ENCODE measurements at places on chromosomes 5 and 9.

DNA sequence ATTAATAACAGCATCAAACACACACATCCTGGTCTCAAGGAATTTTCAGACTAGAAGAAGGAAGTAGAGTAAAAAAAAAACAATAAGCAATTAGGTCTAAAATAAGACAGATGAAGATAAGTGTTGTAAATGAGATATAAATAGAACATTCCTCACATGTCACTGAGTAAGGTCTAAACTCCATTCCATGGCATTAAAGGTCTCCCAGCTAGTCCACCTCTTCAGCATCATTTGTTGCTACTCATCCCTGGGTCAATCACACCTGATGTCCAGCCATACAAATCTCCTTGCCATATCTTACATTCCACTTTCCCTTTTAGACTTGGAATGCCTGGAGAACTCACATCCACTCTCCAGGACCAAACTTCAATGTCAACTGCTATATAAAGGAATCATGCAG lies 214.1 kb upstream of the KLF4 start:
- no peak for DNase-seq

DNA sequence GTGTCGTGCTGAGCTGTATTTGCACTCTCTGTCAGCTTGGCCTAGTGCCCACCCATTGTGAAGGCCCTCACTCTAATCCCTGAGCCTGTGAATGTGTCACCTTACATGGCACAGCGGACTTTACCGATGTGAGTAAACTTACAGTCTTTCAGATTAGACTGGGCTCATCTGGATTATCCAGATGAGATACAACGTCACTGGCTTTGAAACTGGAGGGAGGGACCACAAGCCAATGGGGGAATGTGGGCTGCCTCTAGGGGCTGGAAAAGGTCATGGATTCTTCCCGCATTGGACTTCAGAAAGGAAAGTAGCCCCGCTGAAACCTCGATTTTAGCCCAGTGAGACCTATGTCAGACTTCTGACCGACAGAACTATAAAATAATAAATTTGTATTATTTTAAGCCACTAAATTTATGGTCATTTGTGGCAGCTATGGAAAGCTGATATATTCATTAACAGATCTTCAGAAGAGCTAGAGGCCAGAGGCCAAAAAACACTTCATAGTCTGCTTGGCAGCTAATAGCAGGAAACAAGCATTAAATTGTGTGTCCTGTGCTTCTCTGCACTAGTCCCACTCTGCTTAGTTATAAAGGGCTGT lies 139.0 kb upstream of the GAS1 start:
- DNase-seq, result no peak

- DNase-seq, result no peak
These were observed 608.9 kb downstream of the IRX1 start for GRCh38 chr5:4204276-4205141.

- no peak for DNase-seq
These were observed 15.3 kb downstream of the GABRA1 start for GRCh38 chr5:161863259-161863658.

DNA sequence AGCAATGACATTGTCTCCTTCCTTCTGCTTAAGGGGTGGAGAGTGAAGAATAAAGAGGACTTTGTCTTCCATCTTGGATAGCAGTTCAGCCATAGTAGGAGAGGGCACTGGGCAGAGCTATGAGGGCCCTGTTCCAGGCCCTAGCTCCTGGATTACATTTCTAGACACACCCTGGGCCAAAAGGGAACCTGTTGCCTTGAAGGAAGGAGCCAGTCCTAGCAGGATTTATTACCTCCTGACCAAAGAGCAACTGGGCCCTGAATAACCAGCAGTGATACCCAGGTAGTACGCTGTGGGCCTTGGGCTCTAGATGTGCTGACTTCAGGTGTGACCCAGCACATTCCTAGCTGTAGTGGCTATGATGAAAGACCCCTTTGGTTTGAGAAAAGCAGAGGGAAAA lies 95.8 kb downstream of the RMI1 start:
- no peak for DNase-seq

Measured in NCI-H1105 (cell line).